NCI-H1105 (cell line): ENCODE measurements at places on chromosomes 6 and 20.

GRCh38 chr20:36064658-36065426, 89.7 kb upstream of the EPB41L1 start:
- DNase-seq = peak; percentile 88

DNA sequence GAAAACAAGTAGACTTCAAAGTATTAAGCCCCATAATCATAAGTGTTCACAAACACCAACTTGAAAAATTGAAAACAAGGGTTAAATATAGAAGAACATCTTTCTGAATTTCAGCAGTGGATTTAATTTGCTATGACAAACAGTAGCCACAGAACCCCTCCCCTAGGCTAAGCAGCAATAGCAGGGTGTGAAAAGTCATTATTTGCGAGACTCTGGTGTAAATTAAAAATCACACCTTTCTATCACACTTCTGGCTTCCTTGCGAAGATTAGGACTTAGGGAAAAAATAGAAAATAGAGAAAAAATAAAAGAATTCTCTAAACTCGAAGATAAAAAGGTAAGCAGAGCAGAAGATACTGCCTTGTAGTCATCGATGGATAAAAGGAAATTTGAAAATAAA, 6.1 kb downstream of the SAMD3 start:
- DNase-seq = no peak

GRCh38 chr6:3759646-3760232, 8.2 kb upstream of the PXDC1 start:
- no peak for DNase-seq

DNA sequence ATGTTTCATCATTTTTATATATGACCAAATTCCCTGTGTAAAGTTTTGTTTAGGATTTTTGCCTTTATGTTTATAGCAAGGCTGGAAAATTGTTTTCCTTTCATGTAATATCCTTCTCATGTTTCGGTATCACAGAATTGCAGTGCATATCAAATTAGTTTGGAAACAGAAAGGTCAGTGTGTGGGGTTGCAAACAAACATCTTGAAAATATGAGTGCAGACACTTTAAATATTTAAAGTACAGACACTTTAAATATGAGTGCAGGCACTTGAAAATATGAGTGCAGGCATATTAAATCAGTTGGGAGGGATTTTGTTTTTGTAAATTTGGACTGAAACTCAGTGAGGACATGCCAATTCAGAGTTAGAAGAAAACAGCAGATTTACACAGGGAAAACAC, 6.5 kb downstream of the SLPI start:
- DNase-seq = no peak

DNA sequence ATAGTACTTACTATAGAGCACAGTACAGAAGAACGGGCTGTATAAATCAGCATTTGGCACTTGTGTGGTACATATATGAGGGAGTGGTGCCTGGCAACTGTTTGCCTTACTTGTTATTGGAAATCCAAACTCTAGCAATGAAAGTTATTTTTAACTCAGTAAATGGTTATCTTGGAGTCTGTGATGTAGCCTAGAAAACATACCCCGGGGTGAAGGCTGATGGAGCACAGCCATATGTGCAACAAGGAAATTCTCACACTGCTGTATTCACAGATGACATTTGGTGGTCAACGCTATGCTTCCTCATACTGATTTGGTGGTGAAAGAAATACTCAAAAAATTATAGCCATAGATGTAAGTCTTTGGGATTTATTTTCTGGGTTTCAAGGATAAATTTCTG, 807.5 kb upstream of the FLRT3 start:
- DNase-seq = no peak

- DNase-seq = no peak
These were observed 364.3 kb upstream of the ID4 start for GRCh38 chr6:19472850-19473249.

DNA sequence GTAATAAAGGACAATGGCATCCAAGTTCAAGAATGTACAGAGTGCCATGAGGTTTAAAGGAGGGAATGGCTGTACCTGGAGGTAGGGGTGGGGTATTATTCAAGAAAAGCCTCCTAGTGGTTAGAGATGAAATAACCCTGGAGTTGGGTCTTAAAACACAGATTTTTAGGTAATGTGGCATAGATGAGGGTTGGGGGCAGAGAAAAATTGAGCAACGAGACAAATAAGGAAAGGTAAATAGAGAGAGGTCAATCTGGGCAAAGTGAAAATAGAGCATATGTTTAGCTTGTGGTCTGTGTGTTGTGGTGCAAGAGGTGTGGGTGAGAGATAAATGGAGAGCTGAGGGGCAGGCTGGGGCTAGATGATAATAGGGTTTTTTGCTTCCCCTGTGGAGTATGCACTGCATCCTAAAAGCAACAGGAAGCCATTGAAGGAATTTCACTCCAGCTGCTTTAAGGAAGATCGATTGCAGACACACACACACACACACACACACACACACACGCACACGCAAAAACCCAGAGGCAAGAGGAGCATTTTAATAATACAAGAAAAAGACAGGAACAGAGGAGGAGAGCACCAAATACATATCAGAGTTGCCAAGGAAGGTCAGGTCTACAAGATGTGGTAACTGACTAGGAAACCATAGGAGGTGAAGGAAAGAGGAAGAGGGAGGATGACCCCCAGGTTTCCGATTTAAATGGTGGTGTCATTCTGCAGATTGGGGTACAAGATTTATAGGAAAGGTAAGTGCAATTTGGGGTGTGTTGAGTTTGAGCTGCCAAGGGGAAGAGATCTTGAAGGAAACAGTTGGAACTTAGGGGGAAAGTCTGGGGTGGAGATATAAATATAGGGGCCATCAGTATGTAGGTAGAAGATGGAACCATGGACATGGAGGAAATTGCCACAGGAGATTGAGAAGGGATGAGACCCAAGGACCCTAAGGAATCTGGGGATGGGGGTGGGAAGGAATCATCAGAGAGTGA, 31.3 kb upstream of the ADGRF1 start:
- no peak for DNase-seq

- DNase-seq = no peak
These were observed 57.4 kb downstream of the CHMP4B start for GRCh38 chr20:33868595-33868994.

GRCh38 chr20:46914789-46915379, 20.2 kb downstream of the EYA2 start:
- no peak for DNase-seq

GRCh38 chr6:25178336-25179035, 100.7 kb upstream of the CARMIL1 start:
- no peak for DNase-seq

DNA sequence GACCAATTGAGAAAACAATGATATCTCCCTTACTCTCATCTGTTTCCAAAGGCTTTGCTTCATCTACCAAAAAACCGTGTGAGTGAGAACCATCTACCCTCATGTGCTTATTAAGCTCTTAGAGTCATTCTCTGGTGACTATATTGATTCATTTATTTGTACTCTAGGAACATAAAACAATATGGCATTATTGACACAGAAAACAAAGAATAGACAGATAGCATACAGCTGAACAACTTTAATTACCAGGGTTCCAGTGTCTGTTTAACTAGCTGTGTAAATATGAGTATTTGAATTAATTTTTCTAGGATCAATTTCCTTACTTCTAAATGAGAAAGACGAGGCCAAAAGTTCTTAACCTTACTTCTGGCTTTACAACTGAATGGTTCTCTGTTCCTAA, 31.3 kb upstream of the HEY2 start:
- peak; percentile 7 for DNase-seq

GRCh38 chr6:164991573-164991972, 317.8 kb downstream of the C6orf118 start:
- no peak for DNase-seq

DNA sequence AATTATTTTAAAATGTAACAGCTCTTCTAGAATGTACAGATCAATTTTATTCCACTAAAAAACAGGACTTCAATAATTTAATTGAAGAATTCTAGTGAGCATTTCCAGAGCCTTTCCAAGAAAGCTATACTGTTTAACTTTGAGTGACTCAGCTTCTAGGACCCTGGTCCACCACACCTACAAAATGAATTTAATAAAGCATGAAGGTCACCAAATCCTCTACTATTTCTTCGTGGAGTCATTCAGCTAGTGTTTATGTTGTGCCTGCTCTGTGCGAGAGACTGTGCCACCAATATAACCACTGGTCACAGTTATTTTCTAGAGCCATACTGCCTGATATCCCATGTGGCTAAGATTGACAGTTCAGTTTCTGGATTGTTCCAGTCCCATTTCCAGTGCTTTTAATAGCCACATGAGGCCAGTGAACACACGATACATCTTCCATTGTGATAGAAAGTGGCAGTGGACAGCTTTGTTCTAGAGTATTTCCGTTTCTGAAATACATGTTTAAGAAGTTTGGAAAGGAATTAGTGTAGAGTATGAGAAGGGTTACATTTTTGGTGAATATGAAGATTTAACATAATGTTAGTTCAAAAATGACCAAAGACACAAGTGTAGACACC, 160.7 kb downstream of the MTHFD1L start:
- no peak for DNase-seq

- DNase-seq = no peak
These were observed 150.4 kb downstream of the INSM1 start for GRCh38 chr20:20518263-20518662.

GRCh38 chr6:137877606-137878005, 10.5 kb downstream of the TNFAIP3 start:
- DNase-seq = no peak
